Lung microvascular endothelial cell (primary cell): ENCODE measurements at places on chromosomes 1 and 21. TPM values are rescaled to one million over a fixed set of nuclear protein-coding genes. Genes with fewer than 3 reads are reported as not detected.

DNA sequence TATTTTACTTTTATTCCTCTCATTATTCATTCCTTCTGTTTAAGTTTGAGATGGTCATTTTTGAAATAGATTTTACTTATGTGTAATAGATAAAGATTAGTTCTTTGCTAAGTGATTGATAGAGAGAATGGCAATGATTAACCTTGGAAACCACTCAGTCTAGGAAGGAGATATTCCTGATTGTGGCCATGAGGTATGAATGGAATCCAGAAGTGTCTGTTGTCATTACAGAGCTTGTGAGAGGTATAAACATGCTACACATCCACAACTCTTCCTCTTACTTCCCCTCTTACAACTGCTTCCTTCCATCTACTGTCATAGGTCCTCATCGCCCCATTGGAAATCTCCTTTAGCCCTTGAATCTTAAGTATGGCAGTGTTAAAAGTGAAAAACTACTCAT is 988.8 kb upstream of the B3GALT2 start:
- DNase-seq, result no peak

- peak; percentile 68 for DNase-seq
These were observed 34.1 kb downstream of the TMCO4 start for GRCh38 chr1:19765623-19766022.

DNA sequence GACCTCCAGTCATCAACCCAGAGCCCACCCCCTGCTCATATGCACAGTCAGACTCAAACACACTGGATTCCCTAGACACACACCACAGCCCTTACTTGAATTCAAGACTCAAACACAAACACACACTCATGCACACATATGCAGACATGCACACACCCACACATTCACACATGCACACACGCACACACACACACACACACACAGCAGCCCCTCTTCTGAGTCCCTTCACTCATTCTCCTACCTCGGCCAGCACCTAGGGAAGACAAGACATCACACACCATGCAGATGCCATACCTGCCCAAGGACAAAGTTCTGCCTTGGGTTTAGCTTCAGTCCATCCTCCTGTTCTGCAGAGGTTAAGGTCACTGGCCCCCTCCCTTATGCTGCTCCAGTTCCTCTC is 1.6 kb upstream of the HCRTR1 start:
- no peak for DNase-seq

DNA sequence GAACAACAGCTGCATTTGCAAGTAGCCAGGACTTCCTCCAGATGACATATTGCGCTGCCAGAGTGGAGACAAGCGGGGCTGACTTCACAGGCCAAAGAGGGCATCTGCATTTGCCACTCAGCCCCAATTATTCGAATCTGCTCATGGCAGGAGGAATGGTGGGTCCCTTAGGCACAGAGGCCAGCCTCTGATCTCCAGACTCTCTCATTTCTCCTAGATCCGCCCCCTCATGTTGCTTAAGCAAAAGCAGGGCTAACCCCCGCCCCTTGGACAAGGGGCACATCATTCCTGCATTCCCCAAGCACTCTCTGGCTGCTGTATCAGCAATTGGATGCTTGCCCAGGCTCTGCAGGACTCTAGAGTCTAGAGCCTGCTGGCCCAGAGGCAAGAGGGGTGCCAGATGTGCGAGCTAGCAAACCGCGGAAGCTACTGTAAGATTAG is 262.4 kb downstream of the ST6GALNAC3 start:
- peak; percentile 9 for DNase-seq

DNA sequence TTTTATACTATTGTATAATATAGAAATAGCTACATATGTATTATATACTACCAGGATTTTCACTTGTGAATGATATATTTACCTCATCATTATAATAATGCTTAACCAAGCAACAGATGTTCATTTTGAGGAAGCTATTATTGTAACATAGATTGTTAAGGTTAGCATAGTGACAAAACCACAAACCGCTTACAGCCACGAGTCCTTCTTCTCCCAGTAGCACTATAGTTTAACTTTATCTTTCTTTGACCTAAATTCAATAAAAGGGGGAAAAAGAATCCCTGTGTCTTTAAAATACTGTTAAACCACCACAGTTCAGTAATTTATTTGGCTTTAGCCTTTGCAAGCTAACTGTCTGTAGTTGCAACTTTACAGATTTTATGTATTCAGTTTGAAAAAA is 1039.4 kb upstream of the B3GALT2 start:
- no peak for DNase-seq

Gene LORICRIN
- total RNA-seq, result not detected in 2 replicates

Gene POLR3GL
- 12.9 and 14.9 TPM in 2 replicates for total RNA-seq

Gene KRTAP6-1
- total RNA-seq, result not detected in 2 replicates

Gene PADI2
- total RNA-seq, result under 0.01 and 0.22 TPM in 2 replicates

Gene KRTAP12-2
- not detected in 2 replicates for total RNA-seq

DNA sequence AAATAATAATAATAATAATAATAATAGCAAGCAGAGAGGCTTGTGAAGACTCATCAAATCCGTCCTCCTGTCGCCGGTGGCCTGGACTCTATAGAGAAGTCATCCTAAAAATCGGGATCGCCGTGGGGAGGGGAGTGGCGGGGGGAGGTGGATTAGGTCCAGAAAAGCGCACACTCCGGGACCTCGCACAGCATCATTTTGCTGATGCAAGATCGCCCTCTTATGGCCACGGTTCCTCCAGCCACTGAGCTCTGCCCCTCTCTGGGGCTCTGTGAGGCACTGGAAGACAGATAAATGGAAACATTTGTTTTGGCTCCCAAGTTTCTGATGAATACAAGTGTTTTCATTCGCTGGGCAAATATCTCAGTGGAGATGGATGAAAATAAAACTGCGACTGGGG is 612.0 kb downstream of the MATN1 start:
- peak; percentile 55 for DNase-seq

DNA sequence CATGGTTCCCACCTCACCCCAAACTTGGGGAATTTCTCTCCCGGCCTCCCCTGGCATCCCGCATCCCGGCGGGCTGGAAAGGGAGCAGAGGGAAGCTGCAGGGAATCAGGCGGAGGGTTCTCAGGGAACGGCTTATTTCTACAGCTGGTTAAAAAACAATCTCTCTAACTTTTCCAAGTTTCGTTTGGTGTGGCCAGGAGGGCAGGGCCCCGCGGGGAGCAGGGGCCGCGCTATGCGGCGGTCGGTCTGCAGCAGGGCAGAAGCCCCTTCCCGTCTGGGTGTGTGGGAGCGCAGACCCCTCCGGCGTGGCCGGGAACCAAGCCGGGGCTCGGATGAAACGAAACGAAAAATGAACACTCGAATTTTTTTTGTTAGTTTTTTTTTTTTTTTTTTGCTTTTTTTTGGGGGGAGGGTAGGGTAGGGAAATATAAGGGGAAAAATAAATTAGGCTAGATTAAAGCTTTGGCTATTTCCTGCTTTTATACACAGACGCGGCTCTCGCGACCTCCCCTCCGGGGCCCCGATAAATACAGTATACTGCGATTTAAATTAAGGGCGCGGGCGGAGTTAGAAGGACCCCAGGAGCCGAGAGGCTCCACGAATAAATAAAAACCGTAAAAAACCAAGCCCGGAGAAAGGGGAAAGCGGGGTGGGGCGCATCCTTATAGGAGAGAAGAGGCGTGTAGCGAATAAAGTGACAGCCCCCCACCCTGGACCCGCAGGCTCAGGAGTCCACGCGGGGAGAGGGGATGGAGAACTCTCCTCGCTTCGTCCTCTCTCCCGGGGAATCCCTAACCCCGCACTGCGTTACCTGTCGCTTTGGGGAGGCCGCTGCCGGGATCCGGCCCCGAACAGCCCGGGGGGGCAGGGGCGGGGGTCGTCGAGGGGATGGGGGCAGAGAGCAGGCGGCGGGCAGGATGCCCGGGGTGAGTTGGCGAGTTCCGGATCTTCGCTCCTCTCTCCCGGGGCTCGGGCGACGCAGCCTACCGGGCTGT is 2.1 kb downstream of the POU3F1 start:
- no peak for DNase-seq

DNA sequence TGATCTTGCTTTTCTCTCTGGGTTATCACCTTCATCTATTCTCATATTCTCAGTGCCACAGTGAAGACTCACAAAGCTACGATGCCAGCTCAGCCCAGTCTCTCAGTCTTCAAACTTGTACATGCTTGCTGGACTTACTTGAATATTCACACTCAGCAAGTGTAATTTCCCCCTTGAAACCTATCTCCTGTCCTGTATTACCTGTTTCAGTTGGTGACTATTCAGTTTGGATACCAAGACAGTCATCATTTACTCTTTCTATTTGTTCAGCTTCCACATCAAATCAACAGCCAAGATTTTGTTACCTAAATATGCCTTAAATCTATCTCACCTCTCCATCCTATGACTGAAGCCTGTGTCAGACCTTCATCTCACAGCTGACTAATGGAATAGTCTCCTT is 209.7 kb downstream of the LRRC7 start:
- no peak for DNase-seq

DNA sequence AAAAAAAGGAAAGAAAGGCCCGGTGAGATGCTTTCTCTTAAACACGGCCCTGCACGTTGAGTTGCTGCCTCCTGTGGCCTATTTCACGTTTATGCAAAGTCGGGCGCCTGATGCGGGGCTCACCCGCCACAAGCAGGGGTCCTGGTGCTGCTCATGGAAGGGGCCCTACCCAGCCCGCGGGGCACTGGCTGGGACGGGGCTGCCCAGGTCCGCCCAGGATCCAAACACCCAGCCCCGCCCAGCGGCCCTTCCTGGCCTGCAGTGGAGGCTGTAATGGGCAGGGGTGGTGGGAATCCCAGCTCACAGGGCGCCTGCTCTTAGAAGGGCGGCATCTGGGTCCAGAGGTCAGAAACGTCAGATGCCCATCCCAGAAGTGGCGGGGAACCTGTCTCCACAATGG is 1.6 kb downstream of the COL6A2 start:
- DNase-seq, result no peak

- no peak for DNase-seq
These were observed 33.8 kb downstream of the DUSP10 start for GRCh38 chr1:221708076-221708571.

Gene GPR37L1
- under 0.01 TPM in 1 of 2 replicates, not detected in the other for total RNA-seq

Gene ATXN7L2
- 0.65 and 0.79 TPM in 2 replicates for total RNA-seq

- DNase-seq, result no peak
These were observed 9.2 kb downstream of the MX2 start for GRCh38 chr21:41370840-41371684.

Gene FCAMR
- total RNA-seq, result not detected in 2 replicates

DNA sequence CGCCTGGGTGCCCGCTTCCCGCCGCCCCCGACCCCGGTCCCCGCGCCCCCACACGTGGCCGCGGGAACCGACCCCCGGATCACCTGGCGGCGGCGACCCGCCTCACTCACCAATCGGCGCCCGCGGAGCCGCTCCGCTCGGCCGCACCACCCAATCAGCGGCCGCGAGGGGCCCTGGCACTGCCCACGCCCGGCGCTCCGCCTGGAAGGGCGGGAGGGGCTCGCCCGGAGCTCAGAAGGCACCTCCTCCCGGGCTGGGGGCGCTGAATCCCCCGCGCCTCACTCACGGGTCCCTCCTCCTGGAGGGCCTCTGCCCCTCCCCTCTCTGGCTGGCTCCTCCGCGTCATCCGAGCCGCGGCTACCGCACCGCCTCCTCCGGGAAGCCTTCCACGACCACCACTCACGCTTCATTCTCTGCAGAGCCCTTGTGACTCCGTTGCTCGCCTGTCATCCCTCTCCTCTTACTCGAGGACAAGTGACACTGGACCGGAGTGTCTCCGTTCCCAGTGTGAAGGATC is 374 bp downstream of the SH2D5 start:
- DNase-seq, result peak; percentile 51

- no peak for DNase-seq
These were observed 142.6 kb downstream of the SMYD3 start for GRCh38 chr1:246364415-246364941.

DNA sequence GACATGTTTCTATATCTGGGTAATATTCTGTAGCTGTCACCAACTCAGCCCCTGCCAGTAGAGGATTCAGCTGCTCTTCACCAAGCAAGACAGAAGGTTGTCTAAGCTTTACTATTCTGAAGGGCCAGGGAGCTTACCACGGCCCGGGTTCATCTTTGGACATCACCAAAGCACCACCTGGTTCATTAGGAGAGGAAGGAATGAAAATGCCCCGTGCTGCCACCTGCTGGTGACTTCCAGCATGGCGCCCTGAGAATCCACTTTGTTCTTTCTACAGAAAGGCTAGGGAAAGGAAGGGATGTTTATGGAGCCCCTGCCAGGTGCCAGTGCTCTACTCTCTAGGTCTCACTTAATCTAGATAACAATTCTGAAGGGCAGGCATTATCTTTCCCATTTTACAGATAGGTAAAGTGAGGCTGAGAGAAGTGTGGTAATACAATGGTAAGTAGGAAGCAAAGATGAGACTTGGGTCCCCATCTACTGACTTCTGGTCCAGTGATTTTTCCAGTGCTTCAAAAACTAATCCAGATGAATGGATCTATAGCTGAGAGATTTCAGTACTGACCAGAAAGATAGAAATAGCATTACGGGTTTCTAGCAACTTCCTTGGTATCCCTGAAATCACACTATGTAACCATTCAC is 79.5 kb downstream of the BEND5 start:
- DNase-seq, result peak; percentile 52

Gene OR2T6
- not detected in 2 replicates for total RNA-seq

Gene STUM
- total RNA-seq, result under 0.01 and 0.20 TPM in 2 replicates

GRCh38 chr1:190679983-190680382 is 202.3 kb upstream of the BRINP3 start:
- DNase-seq, result no peak

- DNase-seq, result no peak
These were observed 328.9 kb downstream of the NUF2 start for GRCh38 chr1:163650624-163651023.

DNA sequence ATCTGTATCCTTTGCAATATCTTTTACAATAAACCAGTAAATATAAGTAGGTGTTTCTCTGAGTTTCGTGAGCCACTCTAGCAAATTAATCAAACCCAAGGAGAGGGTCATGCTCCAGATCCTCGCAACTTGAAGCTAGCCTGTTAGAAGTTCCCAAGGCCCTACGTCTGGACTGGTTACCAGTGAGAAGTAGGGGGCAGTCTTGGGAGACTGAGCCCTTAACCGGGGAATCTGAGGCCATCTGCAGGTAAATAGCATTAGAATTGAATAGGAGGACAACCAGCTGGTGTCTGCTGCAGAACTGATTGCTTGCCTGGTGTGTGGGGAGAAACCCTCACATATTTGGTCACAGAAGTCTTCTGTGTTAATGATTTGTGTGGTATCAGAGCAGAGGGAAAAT is 190.5 kb downstream of the RYR2 start:
- no peak for DNase-seq

DNA sequence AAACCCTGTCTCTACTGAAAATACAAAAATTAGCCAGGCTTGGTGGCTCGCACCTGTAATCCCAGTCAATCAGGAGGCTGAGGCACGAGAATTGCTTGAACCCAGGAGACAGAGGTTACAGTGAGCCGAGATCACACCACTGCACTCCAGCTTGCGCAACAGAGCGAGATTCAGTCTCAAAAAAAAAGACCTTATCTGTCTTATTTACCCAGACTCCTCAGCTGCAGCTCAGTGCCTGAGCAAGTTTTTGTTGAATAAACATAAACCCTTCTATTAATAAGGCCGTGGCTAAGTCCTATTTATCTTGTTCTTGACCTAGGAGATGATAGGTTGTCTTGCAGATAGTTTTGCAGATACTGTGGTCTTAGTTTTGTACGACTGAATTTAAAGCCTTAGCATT is 136.4 kb upstream of the TMEM51 start:
- no peak for DNase-seq

Gene OR2W3
- not detected in 2 replicates for total RNA-seq

- no peak for DNase-seq
These were observed 60.8 kb downstream of the ITPKB start for GRCh38 chr1:226678251-226678650.

Gene BARHL2
- not detected in 2 replicates for total RNA-seq
